Activated CD4-positive, alpha-beta T cell treated with anti-CD3 and anti-CD28 coated beads, Interleukin-2, amount 10 ng/mL, durations not matched to agents 7 days and 5 days (primary cell): ENCODE measurements at places on chromosomes 7 and 10. TPM values are rescaled to one million over a fixed set of nuclear protein-coding genes. Genes with fewer than 3 reads are reported as not detected.

DNA sequence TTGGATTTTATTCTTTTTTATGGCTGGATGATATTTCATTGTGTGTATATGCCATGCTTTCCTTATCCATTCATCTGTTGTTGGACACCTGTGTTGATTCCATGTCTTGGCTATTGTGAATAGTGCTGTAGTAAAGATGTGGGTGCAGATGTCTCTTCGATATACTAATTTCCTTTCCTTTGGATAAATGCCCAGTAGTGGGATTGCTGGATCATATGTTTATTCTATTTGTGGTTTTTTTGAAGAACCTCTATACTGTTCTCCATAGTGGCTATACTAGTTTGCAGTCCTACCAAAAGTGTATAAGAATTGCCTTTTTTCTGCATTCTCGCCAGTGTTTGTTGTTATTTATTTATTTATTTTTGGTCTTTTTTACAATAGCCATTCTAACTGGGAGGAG, 159.8 kb downstream of the WNT2 start:
- no peaks in the 10 kb centered on the region for H3K36me3 ChIP-seq
- H3K27me3 ChIP-seq, result no peaks in the 10 kb centered on the region
- no peak overlapping the region for H3K4me3 ChIP-seq
- DNase-seq, result no peak
- H3K27ac ChIP-seq, result no peak overlapping the region

- DNase-seq, result no peak
- H3K4me3 ChIP-seq, result no peak overlapping the region
- peaks cover 21% of the 10 kb centered on the region for H3K27me3 ChIP-seq
- no peaks in the 10 kb centered on the region for H3K36me3 ChIP-seq
- H3K27ac ChIP-seq, result peak overlapping the region; percentile 5
These were observed 25.0 kb downstream of the PILRA start for GRCh38 chr7:100398239-100398638.

- H3K4me3 ChIP-seq, result no peak overlapping the region
- no peak for DNase-seq
- H3K27me3 ChIP-seq, result peaks cover 12% of the 10 kb centered on the region
- no peak overlapping the region for H3K27ac ChIP-seq
- H3K36me3 ChIP-seq, result peaks cover 4% of the 10 kb centered on the region
These were observed 10.4 kb upstream of the IL15RA start for GRCh38 chr10:5987747-5988146.

- H3K27me3 ChIP-seq, result no peaks in the 10 kb centered on the region
- no peaks in the 10 kb centered on the region for H3K4me1 ChIP-seq
- no peak for DNase-seq
These were observed 606.4 kb downstream of the CNTNAP2 start for GRCh38 chr7:146722986-146723385.

DNA sequence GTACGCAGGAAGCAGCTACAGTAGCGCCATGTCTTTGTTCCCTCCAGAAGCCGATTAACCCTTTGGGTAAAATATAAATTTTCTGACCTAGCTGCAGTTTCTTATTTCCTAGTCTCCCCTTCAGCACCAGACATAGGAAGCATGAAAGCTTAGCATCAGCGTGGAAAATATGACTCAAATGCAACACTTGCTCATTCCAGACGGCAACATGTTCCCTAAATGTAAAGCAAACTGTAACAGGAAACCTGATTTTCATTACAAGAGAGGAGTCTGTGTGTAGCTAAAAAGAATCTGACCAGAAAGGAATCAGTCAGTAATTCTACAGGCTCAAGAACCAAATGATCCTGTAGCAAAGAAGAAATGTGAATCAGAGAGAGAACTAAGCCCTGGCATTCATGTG, 219.2 kb downstream of the C7orf25 start:
- no peaks in the 10 kb centered on the region for H3K36me3 ChIP-seq
- H3K27ac ChIP-seq, result no peak overlapping the region
- no peaks in the 10 kb centered on the region for H3K4me1 ChIP-seq

OR6V1 gene
- not detected for total RNA-seq

PNLIPRP1 gene
- total RNA-seq, result not detected

IDI2 gene
- total RNA-seq, result not detected

STRA8 gene
- not detected for total RNA-seq

CYP26C1 gene
- total RNA-seq, result 0.07 TPM
